ENCODE measurements at places on chromosomes 5 and 9.

DNA sequence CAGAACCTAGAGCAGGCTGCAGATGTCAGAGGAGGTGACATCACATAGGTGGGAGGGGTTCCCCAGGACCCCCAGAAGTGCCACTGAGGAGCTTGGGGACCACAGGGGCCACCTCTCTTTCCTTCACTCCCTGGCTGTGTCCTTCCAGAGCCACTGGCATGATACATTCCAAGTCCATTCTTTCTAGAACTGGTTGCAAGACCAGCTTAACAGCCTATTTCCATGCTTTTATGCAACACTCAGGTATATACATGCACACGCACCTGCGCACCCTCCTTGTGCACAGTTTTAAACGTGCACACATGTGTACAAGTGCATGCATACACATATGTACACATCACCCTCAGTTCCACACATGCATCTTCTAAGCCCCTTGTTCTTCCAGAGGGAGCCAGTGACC lies 39.7 kb downstream of the SLC6A7 start:
- DNase-seq = no peak

GRCh38 chr5:132431632-132432031 lies 58.9 kb downstream of the IRF1 start:
- DNase-seq = no peak

DNA sequence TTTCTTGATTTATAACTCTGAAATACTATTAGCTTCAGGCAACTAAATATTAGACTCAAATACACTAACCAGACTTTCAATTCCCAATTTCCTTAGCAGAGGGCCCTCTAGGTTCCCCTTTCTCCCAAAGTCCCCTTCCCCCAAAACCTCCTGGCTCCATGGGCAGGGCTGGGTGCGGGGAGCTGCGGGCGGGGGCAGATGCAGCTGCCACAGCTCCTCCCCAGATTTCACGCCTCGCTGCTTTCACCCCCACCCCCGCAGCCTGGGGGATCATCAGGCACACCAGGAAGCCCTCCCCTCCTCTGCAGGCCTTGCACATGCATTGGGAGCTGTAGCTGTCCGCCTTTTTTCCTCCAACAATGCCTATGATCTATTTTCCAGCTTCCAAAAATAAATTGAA lies 82.8 kb upstream of the SPATA31C2 start:
- no peak for DNase-seq

DNA sequence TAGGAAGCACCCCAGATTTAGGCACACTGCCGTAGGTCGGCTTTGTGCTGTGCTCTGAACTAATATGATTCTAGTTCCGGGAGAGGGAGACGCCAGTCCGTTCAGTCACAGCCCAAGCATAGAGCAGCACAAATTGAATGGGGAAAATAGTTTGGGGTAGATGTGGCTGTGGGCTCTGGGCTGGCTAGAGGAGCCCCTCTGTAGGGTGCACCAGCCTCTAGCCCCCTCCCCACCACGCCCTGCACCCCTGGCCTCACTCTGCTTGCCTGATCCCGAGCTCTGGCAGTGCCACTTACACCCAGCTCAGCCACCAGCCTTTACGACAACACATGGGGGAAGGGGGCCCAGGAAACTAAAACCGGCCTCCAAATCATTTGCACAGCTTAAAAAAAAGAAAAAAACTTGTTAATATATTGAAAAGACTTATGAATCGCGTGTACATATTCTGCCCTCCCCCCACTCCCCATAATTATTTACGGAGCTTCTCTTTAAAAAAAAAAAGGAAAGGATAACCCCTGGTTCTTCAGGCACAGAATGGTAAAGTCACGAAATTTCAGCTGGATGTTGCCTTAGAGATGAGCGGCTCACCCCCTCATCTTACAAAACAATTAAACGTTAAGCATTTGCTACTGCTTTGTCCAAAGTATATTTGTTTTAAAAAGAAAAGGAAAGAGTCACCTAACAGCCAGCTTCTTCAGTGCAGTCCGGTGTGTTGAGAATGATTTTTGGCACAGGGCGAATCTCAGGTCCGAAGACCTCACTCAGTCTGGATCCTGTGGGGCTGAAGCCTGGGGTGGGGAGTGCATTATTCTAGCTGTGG lies 3.5 kb downstream of the LMX1B start:
- no peak for DNase-seq

- DNase-seq = no peak
Observed at GRCh38 chr5:154470947-154471870, 6.8 kb downstream of the HAND1 start.

- no peak for DNase-seq
Observed at GRCh38 chr9:131845305-131846298, 105.7 kb upstream of the RAPGEF1 start.

- DNase-seq = no peak
Observed at GRCh38 chr9:75033791-75034473, 5.8 kb upstream of the CARNMT1 start.

- DNase-seq = no peak
Observed at GRCh38 chr9:127776195-127776923, 2.1 kb downstream of the SH2D3C start.

DNA sequence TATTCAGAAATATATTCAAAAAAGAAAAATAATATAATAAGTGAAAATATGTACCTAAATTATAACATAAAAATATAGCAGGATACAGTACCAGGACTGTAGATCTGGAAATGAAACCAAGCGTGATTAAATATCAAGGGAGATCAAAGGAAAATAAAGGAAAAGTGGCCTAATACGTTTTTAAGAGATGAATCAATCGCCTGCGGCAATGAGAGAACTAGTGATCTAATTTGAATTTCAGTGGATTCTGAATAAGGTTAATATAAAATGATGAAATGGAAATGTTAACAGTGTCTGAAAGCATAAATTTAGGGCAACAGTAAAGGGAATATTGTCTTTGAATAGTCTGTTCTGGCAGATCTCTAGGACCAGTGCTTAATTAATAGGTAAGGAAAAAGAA lies 1761.9 kb upstream of the ACO1 start:
- no peak for DNase-seq

- no peak for DNase-seq
Observed at GRCh38 chr5:105330185-105330584, 1767.6 kb upstream of the NUDT12 start.

DNA sequence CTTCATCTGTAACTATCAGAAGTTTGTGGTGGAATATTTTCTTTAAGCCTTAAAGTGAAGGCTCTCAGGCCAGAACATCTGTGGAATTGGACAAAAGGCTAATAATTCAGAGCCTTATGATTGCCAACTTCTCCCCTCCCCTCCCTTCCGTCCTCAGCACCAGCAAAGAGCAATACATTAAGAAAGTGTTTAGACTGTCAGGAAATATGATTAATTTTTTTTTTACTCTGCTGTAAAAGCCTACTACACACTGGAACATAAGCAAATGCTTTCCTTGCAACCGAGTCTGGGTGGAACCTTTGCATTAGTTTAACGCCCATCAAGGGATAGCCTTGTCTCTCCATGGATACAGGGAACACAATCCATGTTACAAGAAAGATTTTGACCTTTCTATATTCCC lies 110.3 kb upstream of the TARS1 start:
- DNase-seq = no peak
